ENCODE measurements at places on chromosomes 1 and 21. TPM values are rescaled to one million over a fixed set of nuclear protein-coding genes. Genes with fewer than 3 reads are reported as not detected.

GRCh38 chr1:186841599-186841998, 12.8 kb downstream of the PLA2G4A start:
- no peak for DNase-seq

DNA sequence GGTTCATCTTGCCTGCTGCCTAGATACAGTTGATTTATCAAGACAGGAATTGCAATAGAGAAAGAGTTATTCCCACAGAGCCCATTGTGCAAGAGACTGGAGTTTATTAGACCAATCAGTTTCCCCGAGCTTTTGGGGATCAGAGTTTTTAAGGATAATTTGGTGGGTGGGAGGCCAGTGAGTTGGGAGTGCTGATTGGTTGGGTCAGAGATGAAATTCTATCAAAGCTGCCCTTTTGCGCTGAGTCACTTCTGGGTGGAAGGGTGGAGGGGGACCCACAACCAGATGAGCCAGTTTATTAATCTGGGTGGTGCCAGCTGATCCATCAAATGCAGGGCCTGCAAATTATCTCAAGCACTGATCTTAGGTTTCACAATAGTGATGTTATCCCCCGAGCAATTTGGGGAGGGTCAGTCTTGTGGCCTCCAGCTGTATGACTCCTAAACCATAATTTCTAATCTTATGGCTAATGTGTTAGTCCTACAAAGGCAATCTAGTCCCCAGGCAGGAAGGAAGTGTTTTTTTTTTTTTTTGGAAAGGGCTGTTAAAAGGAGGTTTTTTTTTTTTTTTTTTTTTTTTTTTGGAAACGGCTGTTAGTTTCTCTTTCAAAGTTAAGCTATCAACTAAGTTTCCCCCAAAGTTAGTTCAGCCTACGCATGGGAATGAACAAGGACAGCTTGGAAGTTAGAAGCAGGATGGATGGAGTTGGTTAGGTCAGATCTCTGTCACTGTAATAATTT, 7.4 kb downstream of the SLC16A4 start:
- peak; percentile 14 for DNase-seq

DNA sequence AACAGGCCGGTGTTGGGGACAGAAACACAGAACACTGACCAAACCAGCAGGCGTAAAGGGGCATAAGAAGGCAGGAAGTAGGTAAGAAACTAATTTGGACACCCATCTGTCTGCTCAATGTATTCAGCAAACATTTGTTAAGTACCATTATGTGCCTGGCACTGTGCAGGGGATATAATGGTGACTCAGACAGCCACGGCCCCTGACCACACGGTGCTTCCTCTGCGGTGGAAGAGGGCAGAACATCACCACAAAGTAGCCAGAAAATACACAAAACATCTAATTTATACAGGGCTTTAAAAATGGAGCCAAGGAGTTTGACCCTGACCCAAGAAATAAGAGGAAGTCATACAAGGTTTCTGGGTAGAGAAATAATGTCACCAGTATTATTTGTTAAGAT, 12.9 kb downstream of the DNAJC11 start:
- no peak for DNase-seq

- no peak for DNase-seq
Measured at GRCh38 chr1:47593013-47593568, 155.2 kb downstream of the FOXD2 start.

- peak; percentile 86 for DNase-seq
Measured at GRCh38 chr1:240031009-240031408, 60.7 kb upstream of the FMN2 start.

DNA sequence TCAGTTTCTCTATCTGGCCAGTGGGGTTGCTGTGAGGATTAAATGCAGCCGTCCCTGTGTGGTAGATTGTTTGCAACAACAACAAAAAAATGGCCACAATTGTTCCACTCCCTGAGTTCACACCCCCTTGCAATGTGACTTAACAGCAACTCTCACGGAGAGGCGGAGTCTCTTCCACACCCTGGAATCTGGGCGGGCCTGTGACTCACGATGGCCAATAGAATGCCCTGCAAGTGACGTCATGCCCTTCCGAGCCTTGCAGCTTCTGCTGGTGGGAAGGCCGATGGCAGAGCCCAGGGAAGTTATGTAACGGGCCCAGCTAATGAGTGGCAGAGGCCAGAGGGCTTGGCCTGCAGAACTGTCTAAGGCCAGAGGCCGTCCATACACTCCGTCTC, 87.9 kb downstream of the RIPK4 start:
- DNase-seq, result peak; percentile 99

- peak; percentile 74 for DNase-seq
Measured at GRCh38 chr1:182789138-182790076, at the start of gene NPL. TSS of gene NPL (plus strand) at chr1:182789773. CDS start at chr1:182794372, 4,599 bp downstream.

GRCh38 chr1:184494929-184495328, 108.1 kb downstream of the C1orf21 start:
- no peak for DNase-seq

- DNase-seq, result no peak
Measured at GRCh38 chr1:2544093-2544874, 11.9 kb upstream of the TNFRSF14 start.

DNA sequence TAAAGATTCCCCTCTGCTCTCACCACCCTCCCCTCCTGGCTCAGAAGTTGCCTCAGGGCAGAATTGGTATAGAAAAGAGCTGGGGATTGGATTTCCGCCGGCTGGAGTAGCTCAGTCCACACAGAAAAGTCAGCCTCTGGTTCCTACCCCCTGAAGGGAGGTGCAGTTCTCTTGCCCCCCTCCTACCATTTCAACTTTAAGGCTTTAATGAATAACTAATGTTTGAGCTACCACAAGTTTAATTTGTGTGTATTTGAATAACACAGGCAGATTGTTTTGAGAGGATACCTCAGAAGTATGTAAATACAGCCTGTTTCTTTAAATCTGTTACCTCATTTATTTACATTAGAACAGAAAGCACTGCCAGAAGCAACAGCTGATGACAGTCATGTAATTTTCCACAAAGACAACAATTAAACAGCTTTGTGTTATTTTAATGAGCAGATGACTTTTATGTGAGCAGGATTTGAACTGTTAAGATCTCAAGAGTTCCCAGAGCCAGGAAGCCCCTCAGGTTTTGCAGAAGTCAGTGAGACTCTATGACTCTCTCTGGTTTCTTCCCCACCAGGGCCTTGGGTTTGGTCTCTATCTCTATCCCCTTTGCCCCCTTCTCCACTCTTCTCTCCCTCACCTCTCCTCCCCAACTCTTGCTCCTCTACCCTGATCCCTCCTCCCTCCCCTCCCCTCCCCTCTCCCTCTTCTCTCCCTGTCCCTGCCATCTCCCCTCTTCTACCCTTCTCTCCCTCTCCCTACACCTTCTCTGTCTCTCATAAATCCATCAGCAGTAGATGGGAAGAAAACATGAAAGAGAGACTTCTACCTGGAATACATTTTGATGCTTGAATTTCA, 26.3 kb downstream of the DUSP10 start:
- DNase-seq, result peak; percentile 89

GRCh38 chr1:215005656-215006345, 76.7 kb upstream of the KCNK2 start:
- DNase-seq, result no peak

DNA sequence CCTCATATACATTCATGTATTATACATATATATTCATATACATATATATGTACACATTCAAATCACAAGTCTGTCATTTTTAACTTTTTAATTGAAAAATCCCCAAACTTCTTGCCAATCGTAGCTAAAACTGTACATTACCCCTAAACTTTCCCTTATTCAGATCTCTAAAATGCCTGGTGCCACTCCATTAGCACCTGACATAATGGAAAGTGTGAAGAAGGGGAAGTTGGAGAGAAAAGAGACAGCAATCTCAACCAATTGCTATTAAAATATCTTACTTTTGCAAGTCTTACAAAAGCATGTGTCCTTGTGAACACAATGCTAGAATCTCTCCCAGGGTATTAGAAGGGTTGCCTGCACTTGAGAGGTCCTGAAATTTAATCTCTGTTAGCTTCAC, 22.7 kb upstream of the PRKACB start:
- DNase-seq, result no peak

GRCh38 chr1:210310562-210311153, 18.0 kb upstream of the HHAT start:
- no peak for DNase-seq

DNA sequence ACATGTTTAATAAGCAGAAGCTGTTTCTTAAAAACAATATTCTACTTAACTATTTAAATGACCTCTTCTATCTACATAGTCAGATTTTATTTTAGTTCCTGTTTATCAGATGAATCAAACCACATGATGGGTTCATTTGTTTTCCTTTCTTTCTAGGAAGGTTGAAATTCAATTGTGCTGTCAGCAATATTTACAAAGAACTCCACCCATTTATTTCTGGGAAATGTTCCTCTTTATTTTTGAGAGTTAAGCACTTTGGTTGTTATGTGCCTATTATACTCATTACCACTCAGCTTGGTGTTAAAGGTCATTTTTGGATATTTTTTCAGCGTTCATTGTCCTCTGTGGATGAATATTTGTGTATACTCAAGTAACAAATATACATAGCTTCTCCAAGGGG, 84.9 kb downstream of the C4BPA start:
- DNase-seq, result no peak

DNA sequence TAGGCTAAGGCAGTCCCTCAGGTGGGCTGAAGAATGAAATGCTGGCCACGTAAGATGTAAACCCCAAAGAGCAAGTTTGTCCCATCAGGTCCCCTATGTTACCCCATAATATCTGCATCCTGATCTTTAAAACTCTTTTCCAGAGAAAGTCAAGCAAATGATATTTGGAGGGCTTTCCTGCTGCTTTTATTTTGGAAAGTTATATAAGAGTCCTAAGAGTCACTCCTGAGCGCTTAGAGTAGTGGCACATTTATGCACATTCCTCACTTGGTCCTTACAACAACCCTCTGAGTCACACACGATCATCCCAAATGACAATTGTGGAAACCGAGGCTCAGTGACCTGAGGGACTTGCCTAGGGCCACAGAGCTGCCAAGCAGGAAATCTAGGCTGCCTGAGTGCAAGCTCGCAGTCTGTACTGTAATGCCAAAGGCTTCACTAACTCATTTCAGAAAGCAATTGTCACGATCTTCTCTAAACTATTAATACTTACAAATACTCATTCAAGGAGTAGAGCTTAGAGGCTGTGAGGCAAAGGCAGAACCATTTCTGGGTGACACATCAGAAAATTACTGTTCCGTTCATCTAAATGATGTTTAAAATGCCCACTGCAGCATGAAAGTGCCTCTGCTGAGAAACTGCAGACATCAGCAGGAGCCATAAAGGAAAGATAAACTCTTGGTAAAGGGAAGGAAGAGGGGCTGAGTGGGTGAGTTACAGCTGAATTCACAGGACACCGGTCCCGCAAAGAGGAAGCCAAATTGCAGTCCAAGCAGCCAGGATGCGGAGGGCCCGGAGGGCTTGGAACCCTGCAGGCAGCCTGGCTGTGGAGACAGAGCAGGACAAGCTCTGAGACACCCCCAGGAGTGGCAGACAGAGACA, 30.8 kb downstream of the CAPZB start:
- no peak for DNase-seq

GRCh38 chr21:25115021-25115420, 492.3 kb downstream of the MRPL39 start:
- DNase-seq, result no peak

- DNase-seq, result no peak
Measured at GRCh38 chr1:156838972-156839371, 19.9 kb downstream of the INSRR start.

- DNase-seq, result peak; percentile 100
Measured at GRCh38 chr21:43712268-43712942, 6.5 kb upstream of the PDXK start.

DNA sequence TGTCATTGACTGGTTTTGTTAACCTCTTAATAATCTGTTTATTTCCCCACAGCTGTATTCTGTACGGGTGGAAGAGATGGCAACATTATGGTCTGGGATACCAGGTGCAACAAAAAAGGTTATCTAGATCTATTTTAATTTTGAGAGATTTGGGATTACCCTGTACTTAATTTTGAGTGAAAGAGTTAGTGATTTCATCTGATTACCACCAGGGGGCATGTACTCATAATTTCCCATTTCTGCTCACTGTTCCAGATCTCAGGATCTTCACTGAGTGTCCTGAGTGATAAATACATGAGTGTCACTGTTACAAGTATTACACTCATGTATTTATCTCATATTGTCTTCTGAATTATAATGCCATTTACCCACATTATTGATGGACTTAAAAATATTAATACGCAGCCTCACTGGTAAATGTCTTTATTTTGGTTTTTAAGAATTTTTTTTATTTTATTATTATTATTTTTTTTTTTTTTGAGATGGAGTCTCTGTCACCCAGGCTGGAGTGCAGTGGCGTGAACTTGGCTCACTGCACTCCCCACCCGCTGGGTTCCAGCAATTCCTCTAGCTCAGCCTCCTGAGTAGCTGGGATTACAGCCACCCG, 27.4 kb downstream of the DTL start:
- peak; percentile 27 for DNase-seq

DNA sequence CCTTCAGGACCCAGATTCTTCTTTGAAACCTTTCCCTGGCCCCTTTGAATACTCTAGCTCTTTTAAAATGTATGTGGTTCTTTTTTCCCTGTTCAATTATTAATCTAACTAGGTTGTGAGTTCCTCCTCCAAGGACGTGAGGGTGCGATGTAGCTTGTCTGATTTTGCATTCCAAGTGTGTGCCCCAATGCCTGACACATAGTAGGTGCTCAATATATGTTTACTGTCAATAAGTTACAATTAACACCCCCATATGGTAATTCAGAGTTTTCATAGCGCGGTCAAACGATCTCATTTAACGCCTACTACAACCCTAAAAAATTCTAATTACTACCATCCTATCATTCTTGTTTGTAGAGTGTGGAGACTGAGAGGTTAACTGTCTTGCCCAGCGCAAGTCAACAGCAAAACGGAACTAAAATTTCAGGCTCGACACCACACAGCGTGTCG, 482 bp upstream of the MTR start:
- DNase-seq, result no peak

GRCh38 chr1:119327094-119327449, 41.5 kb upstream of the HAO2 start:
- DNase-seq, result no peak

- no peak for DNase-seq
Measured at GRCh38 chr1:3917761-3918160, 17.7 kb upstream of the C1orf174 start.

GRCh38 chr1:111252786-111253185, 25.3 kb downstream of the CHI3L2 start:
- DNase-seq, result no peak

GRCh38 chr1:204599098-204599497, 82.9 kb downstream of the MDM4 start:
- DNase-seq, result no peak

GRCh38 chr1:228259368-228259894, 51.6 kb downstream of the OBSCN start:
- no peak for DNase-seq

- DNase-seq, result peak; percentile 89
Measured at GRCh38 chr1:212671342-212672031, 28.2 kb downstream of the BATF3 start.

Gene PLXNA2
- total RNA-seq, result 1.6 TPM

Gene PPIAL4G
- total RNA-seq, result not detected

Gene S100B
- total RNA-seq, result not detected

Gene PRKAB2
- total RNA-seq, result 19.7 TPM

Gene PADI2
- 0.20 TPM for total RNA-seq

Gene OPTC
- total RNA-seq, result not detected

Gene LEFTY2
- not detected for total RNA-seq

Gene SEMA4A
- 2.0 TPM for total RNA-seq

Gene SLC22A15
- 1.5 TPM for total RNA-seq

Gene GUCA2B
- not detected for total RNA-seq

Gene SLC5A9
- not detected for total RNA-seq

Gene F5
- total RNA-seq, result not detected

Gene SPATA46
- total RNA-seq, result not detected

Gene GCLM
- 146 TPM for total RNA-seq

Gene PDPN
- total RNA-seq, result not detected

Data from Caki2 (cell line).